T-helper 1 cell (primary cell): ENCODE measurements at places on chromosomes 2 and 18.

- DNase-seq, result no peak
Observed at GRCh38 chr2:88811233-88811632, 119.8 kb downstream of the RPIA start.

DNA sequence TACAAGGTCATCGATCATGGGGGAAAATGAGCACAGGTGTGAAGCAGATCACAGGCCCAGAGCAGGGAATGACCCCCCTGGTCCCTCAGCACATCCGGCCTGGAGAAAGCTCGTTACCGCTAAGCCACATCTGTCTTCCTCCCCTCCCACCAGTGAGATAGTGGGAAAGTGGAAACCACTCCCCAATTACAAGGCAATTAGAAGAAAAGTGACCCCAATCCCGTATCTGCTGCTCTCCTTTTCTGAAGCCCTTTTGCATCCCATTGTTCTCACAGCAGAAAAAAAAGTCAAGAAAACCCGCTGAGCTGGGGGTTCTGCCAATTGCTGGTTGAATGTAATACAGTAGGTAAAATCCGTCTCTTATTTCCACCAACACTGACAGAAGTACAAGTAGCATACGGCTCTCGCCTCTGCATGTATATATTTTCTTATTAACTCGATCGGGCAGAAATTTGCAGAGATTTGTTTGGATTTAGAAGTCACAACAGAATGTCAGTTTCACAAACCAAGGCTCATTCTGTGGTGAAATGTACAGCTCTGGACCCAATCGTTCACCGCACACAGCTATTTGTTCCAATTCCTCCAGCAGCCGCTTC is 287.0 kb downstream of the TCF4 start:
- no peak for DNase-seq

GRCh38 chr2:36407413-36407812 is 51.8 kb downstream of the CRIM1 start:
- no peak for DNase-seq

GRCh38 chr18:75221897-75222296 is 11.3 kb downstream of the TSHZ1 start:
- DNase-seq, result no peak

DNA sequence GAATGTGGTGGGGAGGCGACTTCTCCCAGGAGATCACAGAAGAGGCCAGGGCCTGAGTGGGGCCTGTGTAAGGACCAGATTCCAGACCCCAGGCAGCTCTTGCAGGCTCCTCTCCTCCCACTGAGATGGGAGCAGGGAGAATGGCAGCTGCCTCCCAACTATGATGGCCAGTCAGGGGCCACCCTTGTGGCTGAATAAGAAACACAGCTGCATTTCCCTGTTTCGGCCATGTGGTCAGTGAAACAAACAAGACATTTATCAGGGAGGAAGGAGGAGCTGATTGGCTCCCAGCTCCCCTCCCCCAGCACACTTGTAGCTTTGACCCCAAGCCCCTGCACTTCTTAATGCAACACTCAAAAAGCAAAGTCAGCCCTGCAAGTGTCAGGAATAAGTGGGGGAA is 143.5 kb downstream of the CELF4 start:
- no peak for DNase-seq

DNA sequence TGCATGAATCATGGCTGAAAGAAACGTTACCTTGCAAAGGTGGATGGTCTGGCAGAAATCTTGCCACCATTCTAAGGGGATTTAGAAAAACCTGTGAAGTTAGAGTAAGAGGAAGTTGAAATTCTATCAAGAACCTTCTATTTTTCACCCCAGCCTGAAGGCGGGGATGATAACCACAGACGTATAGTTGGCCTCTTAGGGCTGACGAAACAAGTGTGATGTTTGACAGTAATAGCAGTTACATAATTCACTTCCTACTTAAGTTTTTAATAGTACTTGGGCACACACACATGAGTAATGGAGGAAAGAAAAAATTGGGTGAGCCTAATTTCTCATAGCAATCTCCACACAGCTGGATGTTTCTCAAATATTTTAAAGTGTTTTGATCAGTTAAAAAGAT is 336.6 kb upstream of the SALL3 start:
- no peak for DNase-seq

DNA sequence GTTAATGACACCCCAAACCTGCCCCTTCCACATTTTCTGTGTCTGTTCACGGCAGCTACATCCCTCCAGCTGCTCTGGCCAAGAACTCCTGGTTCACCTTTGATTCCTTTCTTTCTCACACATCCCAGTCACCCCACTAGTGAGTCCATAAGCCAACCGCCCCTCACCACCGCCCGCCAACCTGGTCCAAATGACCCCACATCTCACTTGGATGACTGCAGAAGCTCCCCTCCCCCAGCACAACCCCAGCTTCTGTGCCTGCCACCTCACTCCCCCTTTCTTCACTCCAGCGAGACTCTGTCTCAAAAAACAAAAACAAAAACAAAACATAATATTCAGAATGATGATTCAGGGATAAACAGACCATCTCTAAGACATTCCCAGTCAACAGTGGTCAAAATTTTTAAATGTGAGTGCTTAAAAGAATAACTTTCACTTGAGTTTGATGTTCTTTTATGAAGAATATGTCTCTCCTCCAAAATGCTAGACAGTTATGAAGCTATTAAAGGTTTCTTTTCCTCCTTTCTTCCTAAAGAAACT is 3.2 kb downstream of the CYS1 start:
- DNase-seq, result no peak

DNA sequence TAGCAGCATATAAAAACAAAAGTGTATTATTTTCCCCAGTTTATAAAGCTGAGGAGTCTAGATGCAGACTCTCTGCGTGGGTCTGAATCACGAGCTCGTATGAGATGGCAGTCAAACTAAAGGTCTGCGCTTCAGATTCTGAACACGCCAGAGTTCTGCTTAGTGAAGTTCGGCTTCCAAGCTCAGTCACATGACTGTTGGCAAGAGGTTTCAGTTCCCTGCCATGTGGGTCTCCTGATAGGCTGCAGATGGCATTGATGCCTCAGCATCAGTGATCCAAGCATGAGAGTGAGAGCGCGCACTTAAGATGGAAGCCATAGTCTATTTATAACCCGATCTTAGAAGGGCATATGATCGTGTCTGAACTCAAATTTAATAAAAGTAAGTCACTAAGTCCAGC is 242.8 kb upstream of the DOK6 start:
- no peak for DNase-seq

GRCh38 chr2:37833423-37833822 is 91.7 kb upstream of the RMDN2 start:
- DNase-seq, result no peak

GRCh38 chr2:212078103-212078502 is 460.5 kb downstream of the ERBB4 start:
- DNase-seq, result no peak

DNA sequence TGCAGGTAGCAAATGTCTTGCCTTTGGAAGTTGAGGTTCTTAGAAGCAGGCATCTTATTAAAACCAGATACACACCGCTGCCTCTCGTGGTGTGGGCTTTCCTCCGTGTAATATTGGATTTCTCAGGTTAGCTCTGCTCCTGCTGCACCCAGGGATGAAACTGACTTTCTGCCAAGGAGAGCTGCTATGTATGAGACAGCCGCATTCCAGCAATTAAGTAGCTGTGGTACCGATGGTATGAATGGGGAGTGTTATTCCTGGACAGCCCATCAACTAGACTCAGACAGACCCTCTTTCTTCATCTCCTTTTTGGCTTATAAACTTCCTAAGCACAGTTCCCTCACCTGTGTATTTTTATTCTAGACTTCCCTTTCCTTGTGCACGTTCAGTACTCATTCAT is 6.8 kb upstream of the EHD3 start:
- DNase-seq, result no peak

DNA sequence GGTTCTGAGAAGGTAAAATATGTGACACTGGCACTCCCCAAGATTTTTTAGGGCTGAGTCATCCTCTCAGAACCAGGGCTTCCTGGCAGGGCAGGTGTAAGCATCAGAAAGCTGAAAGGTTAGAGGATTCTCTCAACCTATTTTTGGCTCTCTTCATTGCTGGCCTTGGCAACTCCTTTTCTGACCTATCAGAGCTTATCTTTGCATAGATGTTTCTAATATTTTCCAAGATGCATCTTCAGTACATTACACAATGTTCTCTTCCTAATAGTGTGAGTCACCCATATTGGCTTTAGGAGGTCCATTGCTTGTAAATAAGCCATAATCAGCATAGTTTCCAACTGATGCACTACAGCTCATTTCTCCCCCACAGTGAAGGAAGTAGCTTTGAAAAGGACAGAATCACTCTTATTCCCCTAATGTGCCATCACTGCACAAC is 2008.4 kb upstream of the PIK3C3 start:
- no peak for DNase-seq

GRCh38 chr2:208511016-208511415 is 104.4 kb downstream of the PTH2R start:
- DNase-seq, result no peak

GRCh38 chr2:69831354-69831905 is 2.0 kb downstream of the GMCL1 start:
- no peak for DNase-seq

DNA sequence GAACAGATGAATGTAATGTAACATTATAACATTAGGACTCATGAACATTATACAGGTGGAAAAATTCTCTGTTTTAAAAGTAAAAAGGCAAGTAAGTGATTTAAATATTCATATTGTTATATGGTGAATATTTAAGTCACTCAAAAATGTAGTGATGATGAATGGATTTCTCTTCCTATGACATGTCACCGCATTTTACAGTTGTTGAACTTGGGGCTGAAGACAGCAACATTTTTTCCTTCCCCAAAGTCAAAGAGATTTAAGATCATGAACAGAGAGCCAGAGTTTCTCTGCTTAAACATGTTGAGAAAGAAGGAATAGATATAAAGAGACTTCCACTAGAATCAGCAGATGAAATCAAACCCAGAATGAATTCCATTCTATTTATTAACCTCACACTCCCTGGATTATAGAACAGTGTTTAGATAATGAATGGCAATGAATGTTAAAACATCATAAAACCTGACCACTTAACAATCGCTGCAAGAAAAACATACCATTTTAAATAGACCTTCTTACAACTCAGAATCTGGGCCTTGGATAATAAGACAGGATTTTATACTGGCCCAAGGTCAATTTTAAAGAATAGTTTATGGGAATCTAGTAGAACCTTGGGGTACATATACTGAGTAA is 163.6 kb upstream of the SIX2 start:
- DNase-seq, result no peak

DNA sequence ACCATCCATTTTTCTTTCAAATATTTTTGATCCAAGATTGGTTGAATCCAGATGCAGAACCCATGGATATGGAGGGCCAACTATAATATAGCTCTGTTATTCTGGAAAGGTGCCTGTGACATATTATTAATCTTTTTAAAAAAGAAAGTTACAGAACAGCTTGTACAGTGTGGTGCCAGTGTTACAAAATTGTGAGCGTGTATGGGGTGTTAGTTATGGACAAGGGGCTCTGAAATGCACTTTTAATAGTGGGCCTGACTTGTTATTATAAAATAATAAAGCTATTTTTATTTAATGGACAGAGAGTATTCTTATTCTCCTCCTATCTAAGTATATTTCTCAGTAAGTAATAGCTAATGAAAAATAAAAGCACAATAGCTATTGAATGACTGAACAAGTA is 111.2 kb downstream of the FARSB start:
- DNase-seq, result no peak

GRCh38 chr2:46462936-46463335 is 16.4 kb upstream of the TMEM247 start:
- no peak for DNase-seq

DNA sequence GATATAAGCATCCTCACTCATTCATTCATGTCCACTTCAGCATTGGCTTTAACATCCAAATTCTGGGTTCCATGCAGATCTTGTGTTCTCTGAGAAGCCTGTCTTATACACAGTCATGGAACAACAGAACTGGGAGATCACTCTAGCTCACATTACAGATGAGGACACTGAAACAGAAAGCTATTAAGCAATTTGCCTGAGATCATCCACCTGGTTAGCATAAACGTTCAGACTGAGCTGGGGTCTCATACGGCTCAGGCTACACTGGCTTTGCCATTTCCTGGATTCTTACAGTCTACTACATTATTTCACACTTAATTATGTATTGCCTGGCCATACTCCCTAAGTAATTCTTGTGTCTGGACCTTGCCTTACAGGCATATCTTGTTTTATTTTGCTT is 169.4 kb upstream of the FANCL start:
- no peak for DNase-seq

DNA sequence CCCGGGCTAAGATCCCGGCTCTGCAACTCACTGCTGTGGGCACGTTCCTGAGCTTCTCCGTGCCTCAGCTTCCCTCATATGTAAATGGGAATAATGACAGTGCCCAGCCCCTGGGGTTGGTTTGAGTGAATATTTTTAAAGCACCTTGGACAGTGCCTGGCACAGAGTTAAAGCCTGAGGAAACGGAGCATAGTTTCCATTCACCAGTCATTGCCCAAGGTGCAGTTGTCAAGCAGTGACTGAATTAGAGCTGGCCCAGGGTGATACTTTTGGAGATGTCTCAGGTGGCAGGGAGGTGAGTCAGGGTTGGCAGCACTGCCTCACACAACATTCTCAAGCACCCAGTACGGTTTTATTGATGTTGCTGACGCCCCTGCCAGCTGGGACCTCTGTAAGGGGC is 12.2 kb downstream of the TMEM177 start:
- DNase-seq, result no peak

DNA sequence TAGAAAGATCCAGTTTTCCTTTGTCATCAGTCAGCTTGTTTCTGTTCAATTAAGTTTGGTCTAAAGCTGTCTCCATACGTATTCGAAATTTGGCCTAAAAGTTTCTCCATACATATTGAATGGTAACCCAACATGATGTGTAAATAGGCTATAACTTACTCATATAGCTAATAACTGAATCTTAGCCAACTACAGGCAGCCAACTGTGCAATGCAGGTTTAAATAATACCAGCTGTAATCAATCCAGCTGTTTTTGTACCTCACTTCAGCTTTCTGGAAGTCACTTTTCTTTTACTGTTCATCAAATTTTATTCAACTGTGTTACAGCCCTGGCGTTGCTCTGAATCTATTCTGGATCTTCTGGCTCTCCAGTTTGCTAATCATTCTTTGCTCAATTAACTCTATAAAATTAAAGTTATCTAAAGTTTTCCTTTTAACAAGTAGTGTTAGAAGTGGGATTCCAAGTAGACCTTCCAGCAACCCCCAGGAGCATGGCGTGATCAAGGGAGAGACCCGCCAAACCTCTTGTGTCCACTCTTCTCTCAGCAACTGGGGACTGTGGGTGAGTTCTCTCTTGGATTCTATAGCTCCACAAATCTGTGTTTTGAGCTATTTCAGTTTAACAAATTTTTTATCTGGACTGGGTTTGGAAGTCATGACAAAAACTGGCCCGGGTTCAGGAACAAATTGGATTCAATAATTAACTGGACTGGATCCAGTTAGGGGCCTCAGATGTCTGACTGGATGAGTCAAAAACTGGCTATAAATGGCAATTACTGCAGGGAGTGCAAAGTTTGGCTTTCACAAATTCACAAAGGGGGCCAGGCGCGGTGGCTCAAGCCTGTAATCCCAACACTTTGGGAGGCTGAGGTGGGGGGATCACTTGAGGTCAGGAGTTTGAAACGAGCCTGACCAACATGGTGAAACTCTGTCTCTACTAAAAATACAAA is 329.7 kb upstream of the ST6GAL2 start:
- no peak for DNase-seq

- peak; percentile 58 for DNase-seq
Observed at GRCh38 chr2:217610401-217610814, 392.4 kb downstream of the TNS1 start.
